ENCODE measurements at places on chromosomes 11 and 22.

DNA sequence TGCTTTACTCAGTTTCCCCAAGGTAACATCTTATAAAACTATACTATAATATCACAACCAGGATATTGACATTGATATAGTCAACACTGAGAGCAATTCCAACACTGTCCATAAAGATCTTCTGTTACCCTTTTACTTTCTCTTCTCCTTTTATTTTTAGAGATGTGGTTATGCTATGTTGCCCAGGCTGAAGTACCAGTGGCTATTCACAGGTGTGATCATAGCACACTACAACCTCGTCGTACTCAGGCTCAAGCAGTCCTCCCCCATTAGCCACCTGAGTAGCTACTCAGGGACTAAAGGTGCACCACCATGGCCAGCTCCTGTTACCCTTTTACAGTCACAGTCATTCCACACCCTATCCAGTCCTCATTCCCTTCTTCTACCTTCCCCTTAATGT, 119.7 kb downstream of the CWF19L2 start:
- DNase-seq, result no peak

DNA sequence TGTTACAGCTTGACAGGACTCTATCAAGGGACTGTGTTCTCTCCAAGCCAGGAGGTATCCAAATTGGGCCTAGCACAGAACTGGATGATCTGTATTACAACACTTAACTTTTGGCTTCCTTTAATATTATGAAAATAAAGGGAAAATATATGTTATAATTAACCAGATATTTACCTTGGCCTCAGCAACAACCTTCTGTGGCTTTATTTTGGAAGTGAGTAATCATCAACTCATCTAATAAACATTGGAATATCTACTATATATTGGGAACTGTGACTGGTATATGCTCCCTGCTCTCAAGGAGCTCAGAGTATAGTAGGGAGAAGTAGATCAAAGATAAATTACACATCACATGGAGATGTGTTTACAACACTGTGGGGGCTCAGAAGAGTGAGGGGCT, 352.2 kb downstream of the METTL15 start:
- no peak for DNase-seq

GRCh38 chr11:47093541-47093940, 83.1 kb downstream of the ARFGAP2 start:
- no peak for DNase-seq

DNA sequence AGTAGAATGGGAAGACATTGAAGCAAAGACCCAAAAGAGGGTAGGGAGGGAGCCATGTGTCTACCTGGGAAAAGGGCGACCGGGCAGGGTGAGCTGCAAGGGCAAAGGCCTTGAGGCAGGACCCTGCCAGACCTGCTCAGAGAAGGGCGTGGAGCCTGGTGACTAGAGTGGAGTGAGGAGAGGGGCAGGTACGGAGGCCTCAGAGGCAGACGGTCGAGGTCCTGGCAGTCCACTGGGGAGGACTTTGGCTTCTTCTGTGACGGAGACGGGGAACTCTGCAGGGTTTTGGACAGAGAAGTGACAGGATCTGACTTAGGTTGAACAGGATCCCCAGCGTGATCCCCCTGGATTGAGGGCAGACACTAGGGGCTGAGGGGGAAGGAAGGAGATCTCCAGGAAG, 12.9 kb downstream of the RIBC2 start:
- no peak for DNase-seq

DNA sequence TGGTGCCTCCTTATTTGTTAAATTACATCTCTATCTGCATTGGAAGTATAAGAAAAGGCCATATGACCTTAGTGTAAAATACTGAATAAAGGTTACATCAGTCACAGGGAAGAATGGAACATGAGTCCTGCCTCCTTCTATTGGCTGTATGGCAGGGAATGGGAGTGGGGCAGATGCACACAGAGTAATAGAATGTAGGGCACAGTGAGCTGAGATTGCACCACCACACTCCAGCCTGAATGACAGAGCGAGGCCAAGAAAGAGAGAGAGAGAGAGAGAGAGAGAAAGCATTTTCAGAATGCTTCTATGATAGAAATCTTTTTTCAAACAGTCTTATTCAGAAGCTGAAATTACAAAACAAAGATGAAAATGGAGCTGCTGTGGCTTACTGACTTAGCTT, 58.8 kb downstream of the SLN start:
- DNase-seq, result no peak

DNA sequence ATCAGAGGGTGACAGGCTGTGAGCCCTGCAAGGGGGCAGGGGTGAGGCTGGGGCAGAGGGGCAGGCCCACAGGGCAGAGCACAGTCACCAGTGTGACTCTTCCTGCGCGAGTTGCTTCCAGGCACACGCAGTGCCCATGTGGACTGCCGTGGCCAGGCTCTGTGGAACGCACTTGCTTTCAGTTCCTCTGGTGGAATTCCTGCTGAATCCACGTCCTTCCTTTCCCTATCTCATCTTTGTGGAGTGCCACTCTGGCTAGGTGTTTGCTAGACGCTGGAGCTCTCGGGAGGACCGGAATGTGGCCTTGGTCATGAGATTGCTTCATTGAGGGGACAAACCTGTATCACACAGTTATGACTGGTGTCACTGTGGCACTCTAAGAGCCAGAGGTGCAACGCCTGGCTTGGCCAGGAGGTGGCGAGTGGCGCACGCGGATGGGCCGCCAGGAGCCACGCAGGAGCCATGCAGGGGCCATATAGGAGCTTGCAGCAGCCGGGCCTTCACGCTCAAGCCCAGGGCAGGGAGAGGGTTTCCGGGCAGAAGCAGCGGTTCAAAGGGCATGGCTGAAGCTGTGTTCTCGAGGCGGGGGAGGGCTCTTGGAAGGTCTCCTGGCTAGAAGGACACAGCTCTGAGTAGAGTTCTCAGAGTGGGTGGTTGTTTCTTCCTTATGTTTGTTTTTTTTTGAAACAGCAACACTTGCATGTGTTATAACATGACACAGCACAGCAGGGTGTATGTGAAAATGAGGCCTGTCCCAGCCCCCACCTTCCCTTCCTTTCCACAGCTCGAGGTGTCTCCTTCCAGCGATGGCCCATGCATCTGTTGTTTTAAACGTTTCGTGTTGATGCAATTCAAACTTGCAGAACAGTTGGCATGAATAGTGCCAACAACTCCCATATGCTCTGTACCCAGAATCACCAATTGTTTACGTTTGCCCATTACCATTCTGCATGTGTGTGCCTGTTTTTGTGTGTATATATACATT, 36.2 kb downstream of the TBC1D22A start:
- DNase-seq, result peak; percentile 37

- DNase-seq, result no peak
These were observed 16.4 kb upstream of the UPK3A start for GRCh38 chr22:45268167-45268957.

GRCh38 chr22:49964136-49965090, 3.8 kb downstream of the PIM3 start:
- no peak for DNase-seq

DNA sequence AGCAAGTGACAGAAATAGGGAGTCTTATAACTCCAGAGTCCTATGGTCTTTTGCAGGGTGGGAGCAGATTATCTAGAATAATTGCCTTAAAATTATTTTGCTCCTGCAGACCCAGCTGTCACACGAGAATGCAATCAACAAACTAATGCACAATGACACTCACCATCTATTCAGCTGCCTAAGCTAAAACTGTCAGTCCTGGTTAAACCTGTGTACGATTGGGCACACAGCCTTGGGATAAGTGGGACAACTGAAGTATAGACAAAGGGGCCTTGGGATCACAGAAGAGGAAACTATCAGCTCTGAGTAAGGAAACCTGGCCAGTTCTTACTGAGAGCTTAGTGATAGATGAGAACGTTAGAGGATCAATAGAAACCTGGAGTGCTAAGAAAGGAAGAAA, 595.9 kb upstream of the KIRREL3 start:
- no peak for DNase-seq

- DNase-seq, result no peak
These were observed 130.0 kb upstream of the MTNR1B start for GRCh38 chr11:92839450-92839849.

- no peak for DNase-seq
These were observed 109.3 kb upstream of the TBCEL start for GRCh38 chr11:120914601-120915000.

- no peak for DNase-seq
These were observed 28.7 kb upstream of the CASP12 start for GRCh38 chr11:104926771-104927611.

All from activated gamma-delta T cell (primary cell).